Activated naive CD4-positive, alpha-beta T cell treated with anti-CD3 and anti-CD28 coated beads, Interleukin-2, amount 10 ng/mL, durations not matched to agents 7 days and 5 days (primary cell): ENCODE measurements at places on chromosomes 7 and 10.

DNA sequence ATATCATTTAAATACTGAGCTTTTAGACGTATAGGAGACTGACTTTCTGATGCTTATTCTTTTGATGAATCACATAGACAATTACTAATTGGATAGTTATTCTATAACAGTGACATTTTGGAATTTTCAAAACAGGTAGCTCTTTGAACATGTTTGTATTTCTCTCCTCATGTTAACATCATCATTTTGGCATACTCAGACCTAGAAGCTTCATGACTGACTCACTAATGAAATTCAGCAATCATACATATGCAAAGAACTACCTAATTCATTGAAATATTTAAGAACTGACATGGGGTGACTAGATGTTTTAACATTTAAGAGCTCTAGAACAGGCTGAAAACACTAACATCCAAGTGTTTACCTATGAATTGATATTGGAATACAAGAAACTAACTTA, 192.3 kb downstream of the VTI1A start:
- no peaks in the 10 kb centered on the region for H3K27me3 ChIP-seq
- H3K4me1 ChIP-seq = no peaks in the 10 kb centered on the region
- H3K27ac ChIP-seq = no peak overlapping the region
- H3K36me3 ChIP-seq = no peaks in the 10 kb centered on the region
- no peak overlapping the region for H3K4me3 ChIP-seq
- no peak for DNase-seq

DNA sequence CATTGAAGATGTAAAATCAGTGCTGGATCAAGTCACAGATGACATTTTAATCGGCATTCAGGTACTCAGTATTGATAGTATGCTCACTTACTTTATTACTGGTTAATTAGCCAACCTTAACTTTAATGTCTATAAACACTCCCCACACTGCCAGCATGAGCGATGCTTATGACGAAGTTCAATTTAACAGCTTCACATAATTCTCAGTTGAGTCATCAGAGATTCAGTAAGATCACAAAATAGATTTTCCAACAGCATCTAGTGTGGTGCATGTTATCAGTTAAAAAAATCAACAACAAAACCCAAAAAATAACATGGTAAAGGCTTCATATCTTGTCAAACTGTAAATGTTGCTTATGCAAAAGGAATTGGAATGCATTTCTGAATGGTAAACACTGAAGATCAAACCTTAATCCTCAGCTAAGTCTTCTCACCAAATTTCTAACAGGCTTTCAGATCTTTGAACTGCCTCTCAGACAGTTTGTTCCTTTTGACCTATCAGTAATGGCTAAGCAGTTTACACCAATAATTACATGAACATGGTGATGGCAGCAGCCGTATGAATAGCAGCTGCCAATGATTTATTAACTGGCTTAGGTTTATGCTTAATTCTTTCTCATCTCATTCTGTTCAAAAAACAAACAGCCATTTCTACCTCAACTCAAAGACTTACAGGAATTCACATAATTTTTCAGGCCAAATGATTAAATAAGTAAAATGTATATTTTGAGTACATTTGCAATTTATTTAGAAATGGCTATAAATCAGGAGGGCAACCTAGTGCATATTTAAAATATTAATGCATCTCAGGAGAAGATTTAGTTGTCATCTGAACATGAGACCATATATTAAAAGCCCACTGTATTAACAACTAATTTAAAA, 98.5 kb downstream of the CABCOCO1 start:
- DNase-seq = no peak
- H3K27me3 ChIP-seq = no peaks in the 10 kb centered on the region
- no peak overlapping the region for H3K4me3 ChIP-seq
- H3K4me1 ChIP-seq = peaks cover 15% of the 10 kb centered on the region

- H3K27ac ChIP-seq = no peak overlapping the region
- no peaks in the 10 kb centered on the region for H3K4me1 ChIP-seq
- no peak overlapping the region for H3K4me3 ChIP-seq
- H3K27me3 ChIP-seq = no peaks in the 10 kb centered on the region
- no peaks in the 10 kb centered on the region for H3K36me3 ChIP-seq
Measured at GRCh38 chr10:67471022-67471421, 225.0 kb downstream of the CTNNA3 start.

- DNase-seq = no peak
- H3K4me3 ChIP-seq = no peak overlapping the region
Measured at GRCh38 chr7:142263598-142264380, 5.9 kb upstream of the PRSS58 start.

- H3K4me3 ChIP-seq = no peak overlapping the region
- H3K27me3 ChIP-seq = no peaks in the 10 kb centered on the region
- H3K4me1 ChIP-seq = peaks cover 50% of the 10 kb centered on the region
- no peak overlapping the region for H3K27ac ChIP-seq
Measured at GRCh38 chr10:23338155-23338828, 6.3 kb downstream of the C10orf67 start.

- no peaks in the 10 kb centered on the region for H3K4me1 ChIP-seq
- peak; percentile 6 for DNase-seq
- H3K4me3 ChIP-seq = no peak overlapping the region
- no peaks in the 10 kb centered on the region for H3K36me3 ChIP-seq
- H3K27me3 ChIP-seq = peaks cover 72% of the 10 kb centered on the region
Measured at GRCh38 chr7:44293561-44294324, 31.7 kb downstream of the CAMK2B start.

DNA sequence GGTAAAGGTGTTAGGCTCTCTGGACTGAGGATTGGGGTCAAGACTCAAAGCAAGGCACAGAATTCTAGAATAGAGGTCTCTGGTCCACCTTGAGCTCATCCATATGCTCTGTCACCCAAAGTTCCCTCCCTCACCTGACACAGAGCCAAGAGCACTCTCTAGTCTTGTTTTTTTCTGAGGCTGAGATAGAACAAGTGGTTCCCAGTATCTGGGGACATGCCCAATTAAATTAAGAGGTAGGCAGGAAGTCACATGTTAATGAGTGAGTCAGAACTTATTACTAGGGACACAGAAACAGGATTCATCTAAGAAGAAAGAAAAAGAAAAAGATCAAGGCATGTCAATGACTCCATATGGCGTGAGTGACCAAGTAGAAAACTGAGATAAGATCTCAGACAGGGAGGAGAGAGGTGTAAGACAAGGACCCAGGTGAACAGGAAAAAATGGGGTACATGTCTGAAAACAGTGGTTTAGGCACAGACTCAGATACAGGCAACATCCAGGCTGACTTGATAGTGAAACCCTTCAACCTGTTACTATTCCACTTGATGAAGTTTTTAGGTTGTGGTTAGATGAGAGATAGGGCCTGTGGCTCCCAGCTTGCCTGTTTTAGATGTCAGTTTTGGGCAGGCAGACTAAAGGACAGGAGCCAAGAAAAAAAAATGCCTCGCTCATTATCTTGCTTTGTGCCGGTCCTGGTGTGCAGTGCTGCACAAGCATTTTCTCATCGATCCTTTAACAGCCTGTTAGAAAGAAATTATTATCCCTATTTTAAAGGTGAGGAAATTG, 609.9 kb downstream of the CCSER2 start:
- H3K4me3 ChIP-seq = no peak overlapping the region
- H3K4me1 ChIP-seq = no peaks in the 10 kb centered on the region
- no peak overlapping the region for H3K27ac ChIP-seq
- H3K36me3 ChIP-seq = no peaks in the 10 kb centered on the region

GRCh38 chr10:130630135-130630534, 493.9 kb downstream of the GLRX3 start:
- no peak overlapping the region for H3K4me3 ChIP-seq
- no peaks in the 10 kb centered on the region for H3K4me1 ChIP-seq
- no peaks in the 10 kb centered on the region for H3K36me3 ChIP-seq
- no peak overlapping the region for H3K27ac ChIP-seq
- peaks cover 3% of the 10 kb centered on the region for H3K27me3 ChIP-seq

GRCh38 chr10:49163741-49164140, 24.4 kb downstream of the TMEM273 start:
- H3K4me3 ChIP-seq = no peak overlapping the region
- peaks cover 12% of the 10 kb centered on the region for H3K4me1 ChIP-seq
- H3K36me3 ChIP-seq = peaks cover 5% of the 10 kb centered on the region
- H3K27me3 ChIP-seq = no peaks in the 10 kb centered on the region

DNA sequence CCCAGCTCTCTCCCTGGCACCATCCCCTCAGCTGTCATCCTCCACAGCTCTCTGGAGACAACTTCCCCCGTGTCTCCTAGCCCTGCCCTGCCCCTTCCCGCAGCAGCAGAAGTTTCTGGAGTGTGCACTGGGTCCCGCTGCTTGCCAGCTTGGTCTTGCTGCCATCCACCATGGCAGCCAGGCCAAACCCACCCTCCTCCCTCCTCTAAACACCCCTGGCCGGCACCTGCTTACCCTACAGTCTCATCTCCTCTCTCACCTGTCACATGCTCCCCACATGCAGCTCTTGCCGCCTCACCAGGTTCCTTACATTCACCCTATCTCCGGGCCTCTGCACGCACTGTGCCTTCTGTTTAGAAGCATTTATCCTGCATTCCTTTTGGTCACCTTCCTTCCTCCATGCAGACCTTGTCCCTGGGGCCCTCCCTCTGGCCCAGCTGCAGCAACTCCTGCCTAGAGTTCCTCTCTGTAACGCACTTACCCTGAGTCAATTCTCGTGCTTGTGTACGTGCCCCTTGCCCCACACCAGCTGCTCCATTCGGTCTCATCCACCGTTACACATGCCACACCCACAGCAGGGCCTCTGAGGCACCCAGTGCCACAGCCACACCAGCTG, 93.9 kb upstream of the RET start:
- H3K36me3 ChIP-seq = no peaks in the 10 kb centered on the region
- no peak for DNase-seq
- peaks cover 11% of the 10 kb centered on the region for H3K27me3 ChIP-seq
- H3K4me3 ChIP-seq = no peak overlapping the region

DNA sequence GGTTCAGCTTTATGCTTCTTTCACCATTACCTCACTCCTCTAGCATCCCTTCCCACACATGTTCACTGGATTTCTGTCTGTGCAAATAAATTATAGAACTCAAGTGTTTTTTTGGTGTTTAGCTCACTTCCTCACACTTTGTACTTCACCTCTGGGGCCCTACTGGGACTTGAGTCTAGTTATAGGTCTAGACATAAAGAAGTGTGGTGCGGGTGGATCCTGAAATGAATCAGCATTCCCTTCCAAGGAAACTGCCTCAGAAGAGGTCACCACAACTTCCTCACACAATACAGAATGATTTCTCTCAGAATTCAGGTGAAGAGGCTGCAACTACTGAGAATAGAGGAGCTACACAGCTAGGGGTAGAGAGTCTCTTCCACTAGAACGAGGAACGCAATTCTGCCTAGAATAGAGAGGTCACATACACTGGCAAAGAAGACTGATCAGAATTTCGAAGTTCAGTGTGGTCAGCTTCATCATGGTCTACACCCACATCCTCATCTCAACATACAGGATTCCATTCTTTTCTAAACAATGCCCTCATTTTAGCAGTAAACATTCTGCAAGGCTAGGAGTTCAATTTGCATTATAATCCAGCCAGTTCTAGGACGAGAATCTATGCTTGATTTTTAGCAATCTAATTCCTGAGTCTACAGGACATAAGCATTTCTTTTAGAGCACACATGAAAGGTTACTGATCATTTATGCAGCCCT, 938.7 kb upstream of the PHF14 start:
- H3K4me3 ChIP-seq = no peak overlapping the region
- H3K27me3 ChIP-seq = no peaks in the 10 kb centered on the region

DNA sequence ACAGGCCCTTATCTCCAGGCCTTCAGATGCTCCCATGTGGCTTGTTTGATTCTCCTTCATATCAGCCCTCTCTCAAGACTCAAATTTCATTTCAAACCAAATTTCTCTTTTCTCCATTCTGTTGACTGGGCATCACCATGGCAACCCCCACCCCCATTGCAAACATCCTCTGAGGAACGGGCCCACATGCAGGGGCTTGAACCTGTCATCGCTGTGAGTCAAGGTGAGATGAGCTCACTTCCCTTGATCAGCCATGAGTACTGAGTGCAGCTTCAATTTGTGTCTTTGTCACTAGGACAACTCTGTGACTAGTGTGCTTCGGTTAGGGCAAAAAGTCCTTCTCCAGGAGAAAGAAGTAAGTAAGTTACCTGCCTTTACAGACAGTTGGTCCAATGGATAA, 41.9 kb downstream of the CALML3 start:
- peaks cover 36% of the 10 kb centered on the region for H3K4me1 ChIP-seq
- peak overlapping the region; percentile 74 for H3K27ac ChIP-seq
- H3K36me3 ChIP-seq = peaks cover 3% of the 10 kb centered on the region
- DNase-seq = no peak
- peaks cover 30% of the 10 kb centered on the region for H3K27me3 ChIP-seq

DNA sequence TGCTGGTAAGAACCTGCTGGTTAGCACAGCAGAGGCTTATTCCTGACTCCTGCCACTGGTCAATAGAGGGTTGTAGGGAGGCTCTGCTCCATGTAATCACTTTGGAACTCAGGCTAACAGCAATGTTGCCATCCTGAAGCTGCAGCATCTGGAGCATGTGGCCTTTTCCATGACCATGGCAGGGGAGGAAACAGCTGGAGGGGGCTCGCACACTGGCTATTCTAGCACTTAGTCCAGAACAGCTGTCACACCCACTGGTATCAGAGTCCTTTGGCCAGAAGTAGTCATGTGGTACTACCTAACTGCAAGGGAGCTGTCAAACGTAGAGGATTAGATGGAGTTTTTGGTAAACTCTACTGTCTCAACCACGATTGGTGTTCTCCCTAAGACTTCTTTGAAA, 450.0 kb downstream of the RPS24 start:
- peaks cover 10% of the 10 kb centered on the region for H3K27me3 ChIP-seq
- H3K4me1 ChIP-seq = no peaks in the 10 kb centered on the region
- DNase-seq = no peak
- no peaks in the 10 kb centered on the region for H3K36me3 ChIP-seq

- peaks cover 4% of the 10 kb centered on the region for H3K27me3 ChIP-seq
- DNase-seq = no peak
- no peak overlapping the region for H3K4me3 ChIP-seq
- H3K36me3 ChIP-seq = no peaks in the 10 kb centered on the region
Measured at GRCh38 chr7:78073609-78074382, 275.2 kb downstream of the PHTF2 start.

DNA sequence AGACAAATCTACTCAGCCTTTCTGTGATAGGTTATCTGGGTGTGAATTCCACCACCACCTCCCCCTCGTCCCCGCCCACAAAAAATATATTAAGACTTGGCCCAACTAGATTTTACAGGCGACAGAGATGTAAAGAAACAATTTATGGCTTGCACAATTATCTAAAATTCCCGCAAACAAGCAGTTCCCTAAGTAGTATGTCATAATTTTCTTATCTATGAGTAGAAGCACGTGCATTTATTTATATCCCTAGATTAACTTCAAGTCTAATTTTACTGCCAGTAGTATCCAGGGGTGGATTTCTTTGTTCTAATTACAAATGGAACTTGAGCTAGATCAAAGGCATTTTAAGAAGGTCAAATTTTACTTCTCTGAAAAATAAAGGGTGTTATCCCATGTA, 1.7 kb downstream of the TSPAN12 start:
- peaks cover 11% of the 10 kb centered on the region for H3K4me1 ChIP-seq
- DNase-seq = no peak
- peaks cover 49% of the 10 kb centered on the region for H3K27me3 ChIP-seq
- H3K27ac ChIP-seq = no peak overlapping the region
- H3K36me3 ChIP-seq = peaks cover 2% of the 10 kb centered on the region

DNA sequence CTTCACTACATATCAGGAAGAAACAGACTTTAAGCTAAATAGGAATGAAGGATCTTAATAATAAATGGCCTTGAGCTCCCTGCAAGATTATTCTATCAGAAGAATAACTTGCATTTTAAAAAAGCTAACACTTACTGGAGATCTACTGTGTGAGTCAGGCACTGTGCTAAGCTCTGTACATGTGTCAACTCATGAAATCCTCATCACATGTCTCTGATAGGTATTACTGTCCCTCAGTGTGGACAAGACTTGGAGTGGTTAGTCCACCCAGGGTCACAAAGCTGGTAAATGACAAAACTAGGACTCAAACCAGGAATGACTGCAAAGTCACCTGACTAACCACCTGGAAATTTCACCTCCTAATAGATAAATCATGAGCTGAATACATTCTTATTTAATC, 57.1 kb upstream of the KCTD7 start:
- no peaks in the 10 kb centered on the region for H3K27me3 ChIP-seq
- DNase-seq = no peak
- peaks cover 12% of the 10 kb centered on the region for H3K4me1 ChIP-seq
- H3K4me3 ChIP-seq = no peak overlapping the region
